IMR-90 (cell line): ENCODE measurements at places on chromosomes 3 and 15.

DNA sequence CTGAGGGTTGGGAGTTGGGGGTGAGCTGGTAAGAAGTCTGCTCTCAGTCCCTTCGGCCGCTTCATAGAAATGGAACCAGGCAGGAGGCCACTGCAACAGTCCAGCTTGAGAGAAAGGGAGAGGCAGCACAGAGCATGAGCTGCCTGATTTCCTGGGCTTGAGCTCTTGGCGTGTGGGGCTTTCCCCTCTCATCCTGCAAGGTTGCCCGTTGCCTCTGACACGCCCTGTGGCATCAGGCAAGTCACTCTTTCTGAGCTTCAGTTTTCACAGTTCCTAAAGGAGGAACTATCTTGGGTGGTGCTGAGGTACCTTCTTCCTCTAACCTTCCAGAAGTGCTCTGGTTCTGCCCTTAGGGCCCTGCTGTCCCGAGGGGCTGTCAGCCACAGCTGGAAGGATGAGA lies 4.9 kb downstream of the MESP2 start:
- H3K27ac ChIP-seq: no peak overlapping the region
- H3K36me3 ChIP-seq: peaks cover 4% of the 10 kb centered on the region; the same call in 1 of the 2 replicates
- no peaks in the 10 kb centered on the region for H3K27me3 ChIP-seq
- H3K4me1 ChIP-seq: peaks cover 13% of the 10 kb centered on the region

DNA sequence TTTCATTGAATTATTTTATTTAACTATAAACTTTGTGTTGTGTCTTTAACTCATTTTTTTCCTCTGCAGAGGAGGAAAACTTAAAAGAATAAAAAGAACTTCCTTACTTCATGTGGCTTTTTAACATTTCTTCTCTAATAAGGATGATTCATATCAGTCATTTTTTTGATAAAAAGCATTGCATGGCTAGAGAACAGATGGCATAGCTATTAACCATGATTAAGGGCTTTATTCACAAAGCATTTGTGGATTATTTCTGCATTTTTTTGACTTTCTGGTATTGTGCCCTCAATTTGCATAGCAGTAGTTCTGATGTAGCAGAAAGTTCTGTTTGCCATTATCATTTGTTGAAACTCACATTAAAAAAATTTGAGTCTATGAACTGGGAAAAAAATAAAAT lies 540.8 kb downstream of the SI start:
- H3K36me3 ChIP-seq: no peaks in the 10 kb centered on the region
- H3K27ac ChIP-seq: no peak overlapping the region
- H3K4me3 ChIP-seq: no peak overlapping the region
- no peaks in the 10 kb centered on the region for H3K4me1 ChIP-seq
- no peak for DNase-seq
- no peaks in the 10 kb centered on the region for H3K27me3 ChIP-seq

DNA sequence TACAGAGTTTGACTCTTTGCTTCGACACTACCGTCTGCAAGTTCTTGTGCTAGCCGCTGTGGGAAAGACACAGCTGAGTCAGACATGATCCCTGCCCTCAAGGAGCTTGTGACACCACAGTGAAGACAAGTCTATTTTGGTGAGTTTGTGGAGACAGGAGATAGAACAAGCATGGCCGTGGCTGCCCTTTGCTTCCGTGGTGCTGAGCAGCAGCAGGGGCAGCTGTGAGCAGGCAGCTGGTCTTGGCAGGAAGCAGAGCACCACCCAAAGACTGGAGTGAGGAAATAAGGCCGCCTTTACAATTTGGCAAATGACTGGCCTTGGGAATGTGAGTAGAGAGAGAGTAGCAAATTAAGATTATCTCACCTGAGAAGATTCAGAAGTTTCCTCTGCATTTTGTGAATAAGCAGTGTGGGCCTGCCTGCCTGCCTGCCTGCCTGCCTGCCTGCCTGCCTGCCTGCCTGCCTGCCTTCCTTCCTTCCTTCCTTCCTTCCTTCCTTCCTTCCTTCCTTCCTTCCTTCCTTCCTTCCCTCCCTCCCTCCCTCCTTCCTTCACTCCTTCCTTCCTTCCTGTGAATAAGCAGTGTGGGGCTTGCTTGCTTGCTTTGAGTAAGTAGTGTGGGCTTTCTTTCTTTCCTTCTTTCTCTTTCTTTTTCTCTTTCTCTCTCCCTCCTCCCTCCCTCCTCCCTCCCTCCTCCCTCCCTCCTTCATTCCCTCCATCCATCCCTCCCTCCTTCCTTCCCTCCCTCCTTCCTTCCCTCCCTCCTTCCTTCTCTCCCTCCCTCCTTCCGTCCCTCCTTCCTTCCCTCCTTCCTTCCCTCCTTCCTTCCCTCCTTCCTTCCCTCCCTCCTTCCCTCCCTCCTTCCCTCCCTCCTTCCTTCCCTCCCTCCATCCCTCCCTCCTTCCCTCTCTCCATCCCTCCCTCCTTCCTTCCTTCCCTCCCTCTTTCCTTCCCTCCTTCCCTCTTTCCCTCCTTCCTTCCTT lies 1.6 kb upstream of the GCNT3 start:
- H3K27ac ChIP-seq: no peak overlapping the region
- peaks cover 7% of the 10 kb centered on the region for H3K27me3 ChIP-seq
- H3K4me3 ChIP-seq: no peak overlapping the region

DNA sequence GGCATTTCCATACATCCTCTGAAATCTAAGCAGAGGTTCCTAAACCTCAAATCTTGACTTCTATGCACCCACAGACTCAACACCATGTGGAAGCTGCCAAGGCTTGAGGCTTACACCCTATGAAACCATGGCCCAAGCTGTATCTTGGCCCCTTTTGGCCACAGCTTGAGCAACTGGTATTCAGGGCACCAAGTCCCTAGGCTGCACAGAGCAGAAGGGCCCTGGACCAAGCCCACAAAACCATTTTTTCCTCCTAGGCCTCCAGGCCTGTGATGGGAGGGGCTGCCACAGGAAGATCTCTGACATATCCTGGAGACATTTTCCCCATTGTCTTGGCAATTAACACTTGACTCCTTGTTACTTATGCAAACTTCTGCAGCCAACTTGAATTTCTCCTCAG lies 54.4 kb upstream of the IL12A start:
- no peak for DNase-seq
- H3K27me3 ChIP-seq: no peaks in the 10 kb centered on the region
- peaks cover 13% of the 10 kb centered on the region for H3K4me1 ChIP-seq
- H3K27ac ChIP-seq: no peak overlapping the region
- H3K36me3 ChIP-seq: no peaks in the 10 kb centered on the region
- no peak overlapping the region for H3K4me3 ChIP-seq

- no peaks in the 10 kb centered on the region for H3K27me3 ChIP-seq
- H3K4me3 ChIP-seq: no peak overlapping the region
- H3K4me1 ChIP-seq: peaks cover 2% of the 10 kb centered on the region
- H3K36me3 ChIP-seq: peaks cover 14% of the 10 kb centered on the region
- no peak overlapping the region for H3K27ac ChIP-seq
These were observed 8.5 kb downstream of the MAP6D1 start for GRCh38 chr3:183816681-183817510.

- H3K27ac ChIP-seq: no peak overlapping the region
- no peaks in the 10 kb centered on the region for H3K27me3 ChIP-seq
- no peaks in the 10 kb centered on the region for H3K36me3 ChIP-seq
These were observed 140.7 kb upstream of the TMC3 start for GRCh38 chr15:81514725-81515124.
